Stimulated activated CD4-positive, alpha-beta T cell treated with anti-CD3 and anti-CD28 coated beads, TNF-alpha, amount 100 ng/mL, for 24 hours (primary cell): ENCODE measurements at places on chromosomes 2 and 18.

DNA sequence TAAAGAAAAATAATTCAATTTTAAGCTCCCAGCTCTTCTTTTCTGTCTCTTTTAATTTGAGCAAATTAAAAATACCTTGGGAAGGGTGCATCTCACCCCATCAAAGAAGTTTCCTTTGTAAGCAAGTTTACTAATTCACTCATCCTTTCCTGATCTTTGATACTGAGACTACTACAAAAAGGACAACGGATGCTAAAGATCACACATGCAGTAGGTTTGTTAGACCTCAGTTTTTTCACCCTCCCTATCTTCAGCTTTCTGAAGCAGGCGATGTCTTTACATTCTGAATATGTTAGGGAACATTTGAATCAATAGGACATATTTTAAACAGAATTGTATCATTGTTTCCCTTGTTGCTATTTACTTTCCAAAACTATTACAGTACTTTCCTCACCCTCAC lies 6.0 kb upstream of the HNRNPLL start:
- no peak for DNase-seq

DNA sequence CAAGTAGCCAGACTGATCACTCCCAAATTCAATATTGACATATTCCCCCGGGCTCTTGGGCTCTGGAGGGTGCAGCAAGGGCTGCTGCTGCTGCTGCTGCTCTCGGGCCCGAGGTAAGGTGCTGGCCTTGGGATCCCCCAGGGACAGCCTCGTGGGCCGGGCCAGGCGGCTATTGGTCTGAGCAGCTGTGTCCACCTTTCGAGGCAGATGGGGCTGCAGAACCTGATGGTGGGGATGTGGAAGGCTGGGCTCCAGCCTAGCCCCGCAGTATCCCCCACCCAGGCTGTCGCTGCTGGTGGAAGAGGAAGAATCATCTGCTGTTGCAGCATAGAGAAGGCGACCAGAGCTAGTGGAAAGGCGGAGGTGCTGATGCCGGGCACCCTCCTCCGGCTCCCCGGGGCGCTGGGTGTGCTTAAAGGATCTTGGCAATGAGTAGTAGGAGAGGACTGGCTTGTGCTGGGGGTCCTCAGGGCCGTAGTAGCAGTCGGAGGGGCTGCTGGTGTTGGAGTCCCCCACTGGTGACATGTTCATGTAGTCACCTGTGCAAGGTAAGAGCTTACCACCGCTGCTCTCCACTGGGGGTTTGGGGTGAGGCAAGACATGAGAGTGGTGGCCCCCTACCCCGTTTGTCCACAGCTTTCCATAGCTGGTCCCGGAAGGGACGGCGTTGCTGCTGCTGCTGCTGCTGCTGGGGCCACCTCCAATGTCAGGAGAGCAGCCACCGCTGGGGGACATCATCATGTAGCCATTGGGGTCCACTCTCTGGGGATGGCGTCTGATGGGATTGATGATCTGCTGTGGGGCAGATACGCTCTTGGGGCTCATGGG lies 3.4 kb downstream of the IRS1 start:
- no peak for DNase-seq

DNA sequence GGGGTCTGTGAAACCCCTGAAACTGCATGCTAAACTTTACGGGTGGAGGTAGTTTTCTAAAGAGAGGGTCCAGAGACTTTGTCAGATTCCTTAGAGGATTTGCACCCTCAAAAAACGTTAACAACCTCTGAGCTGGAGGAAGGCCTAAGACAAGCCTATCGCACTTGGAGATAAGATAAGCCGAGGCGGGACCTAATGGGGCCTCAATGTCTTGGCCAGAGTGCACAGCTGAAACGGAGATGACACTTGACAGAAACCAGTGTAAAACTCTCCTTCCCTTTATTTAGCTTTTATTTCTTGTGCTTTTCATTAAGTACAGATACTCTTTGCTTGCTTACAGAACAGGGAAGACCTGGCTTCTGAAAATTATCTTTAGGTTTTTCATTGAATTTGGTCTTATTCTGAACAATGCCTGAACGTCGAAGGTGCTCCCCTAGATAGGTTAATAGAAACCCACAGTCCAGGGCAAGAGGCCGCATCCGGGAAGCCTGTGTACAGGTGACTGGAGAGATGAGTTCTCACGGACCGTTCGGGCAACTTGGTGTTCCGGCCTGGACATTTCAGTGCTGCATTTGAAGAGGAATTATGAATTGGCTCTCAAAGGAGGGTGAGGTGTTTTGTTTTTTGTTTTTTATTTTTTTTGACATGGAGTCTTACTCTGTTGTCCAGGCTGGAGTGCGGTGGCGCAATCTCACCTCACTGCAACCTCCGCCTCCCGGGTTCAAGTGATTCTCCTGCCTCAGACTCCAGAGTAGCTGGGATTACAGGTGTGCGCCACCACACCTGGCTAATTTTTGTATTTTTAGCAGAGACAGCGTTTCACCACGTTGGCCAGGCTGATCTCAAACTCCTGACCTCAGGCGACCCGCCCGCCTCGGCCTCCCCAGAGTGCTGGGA lies 49.7 kb downstream of the SH3BP4 start:
- no peak for DNase-seq

- no peak for DNase-seq
Observed at GRCh38 chr2:8076448-8077342, 605.2 kb upstream of the ID2 start.

DNA sequence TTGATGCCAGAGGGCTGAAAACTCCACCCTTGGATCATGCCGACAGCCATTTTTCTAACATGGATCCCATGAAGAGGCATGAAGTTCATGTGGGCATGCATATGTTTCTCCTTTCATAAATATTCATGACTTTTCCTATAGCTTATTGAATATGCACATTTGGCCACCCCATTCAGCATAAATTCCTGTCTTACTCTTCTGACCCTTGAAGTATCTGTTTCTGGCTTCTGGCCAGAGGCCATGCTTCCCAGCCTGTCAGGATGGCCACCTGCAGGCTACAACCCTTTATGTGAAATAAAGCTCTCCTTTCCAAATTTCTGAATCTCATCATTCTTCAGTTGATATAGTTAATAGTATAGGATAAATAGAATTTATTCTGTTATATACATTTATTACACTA lies 19.6 kb upstream of the MSTN start:
- no peak for DNase-seq

GRCh38 chr2:173580956-173581355 lies 226.3 kb downstream of the CDCA7 start:
- no peak for DNase-seq

DNA sequence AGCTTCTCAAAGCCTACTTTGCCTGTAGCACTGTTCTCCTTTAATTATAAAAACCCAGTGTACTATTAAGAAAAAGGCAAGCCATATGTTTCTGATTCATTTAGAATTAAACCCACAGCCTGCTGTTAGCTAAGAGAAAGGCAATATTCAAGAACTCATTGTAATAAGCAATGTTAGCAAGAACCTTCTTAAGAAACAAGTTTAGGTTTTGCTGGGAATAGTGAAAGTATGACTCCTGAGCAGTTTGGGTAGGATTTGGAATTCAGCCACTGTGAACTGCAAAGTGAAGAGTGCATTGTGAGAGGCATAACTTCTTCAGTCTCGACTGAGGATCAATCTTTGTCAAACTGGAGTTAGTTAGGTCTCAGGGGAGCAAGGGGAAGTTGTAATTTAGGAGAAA lies 206.5 kb upstream of the NT5C1B start:
- no peak for DNase-seq

DNA sequence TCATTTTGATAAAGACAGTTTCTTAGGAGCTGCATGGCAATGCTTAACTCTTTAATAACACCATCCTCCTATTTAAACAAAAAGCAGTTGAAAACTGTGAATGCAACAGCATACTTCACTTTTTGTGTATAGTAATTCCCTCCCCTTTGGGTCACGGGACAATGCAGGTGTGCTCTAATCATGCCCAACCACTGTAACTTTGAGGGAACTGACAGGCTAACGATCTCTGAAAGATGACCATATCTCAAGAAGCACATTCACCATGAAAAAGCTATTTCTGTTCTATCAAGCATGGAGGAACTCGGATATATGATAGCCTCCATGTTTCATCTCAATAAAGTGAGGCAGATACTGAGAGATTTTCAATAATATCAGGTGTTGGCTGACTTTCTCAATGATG lies 81.1 kb upstream of the CD226 start:
- DNase-seq = no peak

DNA sequence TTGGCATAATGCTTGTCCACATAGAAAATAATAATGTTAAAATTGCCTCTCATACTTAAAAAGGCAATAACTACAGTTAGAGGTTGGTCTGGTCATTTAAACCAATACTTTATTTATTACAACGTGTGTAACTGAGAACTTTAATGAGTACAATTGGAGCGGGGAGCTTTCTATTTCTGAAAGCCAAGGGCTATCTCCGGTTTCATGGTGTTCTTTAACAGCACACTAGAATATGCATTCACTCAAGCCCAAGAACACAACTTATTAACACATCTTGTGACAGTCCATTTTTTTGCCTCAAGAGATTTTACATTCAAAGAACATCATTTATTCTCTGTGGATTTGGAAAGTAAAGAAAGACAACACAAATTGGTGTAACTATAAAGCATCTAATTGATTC lies 131.8 kb downstream of the KCNH7 start:
- no peak for DNase-seq

DNA sequence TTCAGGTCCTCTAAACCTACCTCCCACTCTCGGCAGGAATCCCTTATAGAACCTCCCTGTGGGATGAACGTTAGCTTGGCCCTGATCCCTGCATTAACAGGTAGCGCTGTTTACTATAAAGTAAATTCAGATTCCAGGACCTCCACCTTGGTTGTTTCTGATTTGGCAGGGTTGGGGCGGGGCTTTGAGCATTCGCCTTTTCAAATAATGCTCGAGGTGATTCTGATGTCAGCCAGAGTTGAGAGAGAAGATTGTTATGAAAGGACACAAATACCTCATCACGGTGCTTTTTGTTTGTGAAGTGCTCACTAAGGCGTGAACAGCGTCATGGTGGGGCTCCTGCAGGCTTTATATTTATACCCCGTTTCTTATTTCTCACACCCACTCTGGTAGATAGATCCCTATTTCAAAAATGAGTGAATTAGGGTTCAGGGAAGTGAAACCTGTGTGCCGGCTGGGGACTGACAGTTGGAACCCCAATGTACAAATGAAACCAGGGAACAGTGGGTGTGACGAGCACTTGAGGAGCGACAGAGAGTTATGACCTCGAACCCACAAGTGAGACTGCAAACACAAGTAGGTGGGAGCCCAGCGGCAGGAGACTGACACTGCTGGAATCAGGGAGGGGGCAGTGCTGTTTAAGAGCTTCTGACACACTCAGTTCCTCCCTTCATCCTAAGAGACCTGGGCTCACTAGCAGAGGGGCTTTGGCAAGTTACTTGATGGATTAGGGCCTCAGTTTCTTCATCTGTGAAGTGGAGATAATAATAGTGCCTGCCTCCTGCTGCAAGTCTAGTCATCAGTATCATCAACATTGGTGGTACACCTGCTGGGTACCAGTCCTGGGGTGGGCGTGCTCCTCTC lies 14.2 kb upstream of the CXCR4 start:
- DNase-seq = peak; percentile 41

DNA sequence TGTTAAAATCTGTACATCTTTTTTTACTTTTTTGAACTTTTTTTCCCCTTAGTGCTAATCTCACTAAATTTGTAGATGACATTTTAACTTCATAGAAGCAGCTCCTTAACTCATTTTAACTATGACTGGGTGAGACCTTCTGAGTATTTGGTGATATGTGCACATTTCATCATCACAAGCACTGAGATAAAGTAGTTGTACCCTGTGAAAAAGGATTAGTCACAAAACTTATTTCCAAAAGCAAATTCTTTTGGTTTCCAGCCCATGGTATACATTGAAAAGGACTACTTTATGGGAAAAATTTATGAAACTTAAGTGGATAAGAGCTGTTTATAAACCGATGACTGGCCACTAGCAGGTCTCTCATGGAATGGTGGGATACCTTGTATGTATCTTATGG lies 581.5 kb downstream of the PLCL1 start:
- DNase-seq = no peak

- no peak for DNase-seq
Observed at GRCh38 chr2:218990612-218991011, 2.6 kb downstream of the CRYBA2 start.

- DNase-seq = no peak
Observed at GRCh38 chr2:97645112-97645694, 659 bp upstream of the COX5B start.

- no peak for DNase-seq
Observed at GRCh38 chr2:110802208-110802932, 70.0 kb downstream of the ACOXL start.

DNA sequence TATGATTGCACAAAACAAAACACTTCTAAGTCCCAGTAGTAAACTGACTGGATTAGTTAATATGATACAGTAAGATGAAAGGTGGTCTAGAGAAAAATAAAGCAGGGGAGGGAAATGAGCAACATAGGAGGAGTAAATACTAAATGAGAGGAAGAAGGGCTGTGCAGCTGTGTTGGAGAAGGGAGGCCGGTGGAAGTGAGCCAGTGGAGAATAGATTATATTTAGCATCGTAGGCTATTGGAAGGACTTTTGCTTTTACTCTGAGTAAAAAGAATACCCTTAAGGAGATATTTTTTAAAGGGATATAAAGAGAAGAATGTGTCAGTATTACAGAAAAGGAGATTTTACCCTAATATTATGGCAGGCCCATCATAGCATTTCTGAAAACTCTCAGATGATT lies 12.7 kb downstream of the WDR75 start:
- DNase-seq = no peak

GRCh38 chr2:204339212-204339715 lies 206.0 kb upstream of the PARD3B start:
- DNase-seq = no peak

DNA sequence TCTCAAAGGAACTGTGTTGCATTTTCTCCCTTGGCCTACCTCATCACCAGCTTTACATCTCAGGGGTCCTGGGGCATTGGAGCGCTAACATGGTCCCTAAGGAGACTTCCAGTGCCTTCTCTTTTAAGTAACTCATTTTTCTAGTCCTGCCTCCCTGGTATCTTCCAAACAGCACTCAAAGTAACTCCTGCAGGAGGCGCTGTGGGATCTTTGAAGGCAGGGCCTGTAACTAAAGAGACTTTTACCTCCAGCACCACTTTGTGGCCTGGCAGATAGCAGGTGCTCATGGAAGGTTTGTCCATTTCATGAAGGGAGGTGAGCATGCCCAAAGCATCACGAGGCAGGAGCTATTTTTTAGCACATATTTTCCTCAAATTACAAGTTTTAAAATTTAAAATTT lies 411.0 kb upstream of the GYPC start:
- peak; percentile 4 for DNase-seq

- DNase-seq = no peak
Observed at GRCh38 chr2:207792244-207792785, 22.6 kb upstream of the FZD5 start.

DNA sequence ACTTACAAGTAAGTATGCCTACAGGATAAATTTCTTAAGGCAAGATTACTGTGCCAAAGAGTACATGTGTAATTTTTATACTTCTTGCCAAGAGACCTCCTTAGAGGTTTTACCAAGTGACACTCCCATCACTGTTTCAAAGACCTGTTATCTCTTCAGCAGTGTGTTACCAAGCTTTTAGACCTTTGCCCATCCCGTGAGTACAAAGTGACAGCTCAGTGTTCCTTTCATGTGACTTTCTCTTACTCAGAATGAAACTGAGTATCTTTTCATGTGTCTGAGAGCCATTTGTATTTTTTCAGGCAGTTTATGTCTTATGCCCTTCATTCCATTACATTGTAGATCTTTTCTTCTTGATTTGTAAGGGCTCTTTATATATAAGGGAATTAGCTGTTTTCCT lies 287.5 kb upstream of the SALL3 start:
- no peak for DNase-seq
